ENCODE measurements at places on chromosomes 13 and 19.

GRCh38 chr19:11208561-11209471, 11.5 kb upstream of the KANK2 start:
- DNase-seq = no peak

DNA sequence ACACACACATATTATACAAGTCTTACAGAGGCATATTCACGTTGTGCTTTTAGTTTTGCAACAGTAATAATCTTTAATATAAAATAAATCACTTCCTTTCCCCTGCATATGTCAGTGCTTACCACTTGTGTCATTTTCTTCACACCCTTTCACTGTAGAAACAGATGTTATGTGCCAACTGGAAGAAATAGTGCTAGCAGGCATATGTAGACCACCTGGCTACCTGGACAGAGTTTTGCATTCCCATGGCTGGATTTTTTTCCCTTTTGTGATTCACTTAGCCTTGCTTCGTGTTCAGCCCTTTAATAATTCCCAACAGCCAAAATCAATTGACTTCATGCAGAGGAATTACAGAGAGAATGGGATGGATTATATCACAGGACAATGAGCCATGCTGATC, 399.1 kb upstream of the SPRY2 start:
- no peak for DNase-seq

DNA sequence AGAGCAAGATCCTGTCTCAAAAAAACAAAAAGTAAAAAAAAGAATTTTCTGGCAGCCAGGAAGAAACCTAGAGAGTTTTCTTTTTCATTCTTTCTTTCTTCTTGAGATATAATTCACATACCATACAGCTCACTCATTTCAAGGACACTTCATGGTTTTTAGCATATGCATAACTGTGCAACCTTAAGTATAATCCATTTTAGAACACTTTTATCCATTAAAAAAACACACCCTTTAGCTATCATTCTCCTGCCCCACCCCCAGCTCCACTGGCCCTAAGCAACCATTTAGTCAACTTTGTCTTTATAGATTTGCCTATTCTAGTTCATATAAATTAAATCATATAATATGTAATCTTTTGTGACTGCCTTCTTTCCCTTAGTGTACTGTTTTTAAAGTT, 8.1 kb upstream of the IPO5 start:
- no peak for DNase-seq

GRCh38 chr13:90591260-90591926, 756.1 kb upstream of the MIR17HG start:
- DNase-seq = no peak

GRCh38 chr13:39499604-39500003, 103.4 kb downstream of the LHFPL6 start:
- DNase-seq = no peak

- DNase-seq = no peak
These were observed 54.5 kb downstream of the CEBPG start for GRCh38 chr19:33427801-33428626.
